ENCODE measurements at places on chromosomes 16 and 17. TPM values are rescaled to one million over a fixed set of nuclear protein-coding genes. Genes with fewer than 3 reads are reported as not detected.

RCVRN gene
- total RNA-seq: not detected

DNA sequence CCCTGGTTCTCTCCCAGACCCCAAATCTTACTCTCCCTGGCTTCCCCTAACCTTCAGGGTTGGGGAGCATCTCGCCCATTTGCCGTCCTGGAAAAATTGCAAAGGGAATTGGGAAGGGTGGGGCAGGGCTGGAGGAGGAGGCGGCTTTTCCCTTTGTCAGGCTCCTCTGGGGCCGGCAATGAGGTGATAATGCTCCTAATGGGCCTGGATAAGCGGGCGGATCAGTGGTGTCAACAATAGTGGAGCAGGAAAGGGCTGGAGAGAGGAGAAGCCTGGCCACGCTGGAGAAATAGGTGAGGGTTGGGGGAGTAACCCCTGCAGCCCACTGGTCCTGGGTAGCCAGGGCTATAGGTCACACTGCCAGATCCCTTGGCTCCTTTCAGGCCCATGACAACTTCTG lies 12.3 kb downstream of the SCN4A start:
- no peak for DNase-seq

- DNase-seq: no peak
Observed at GRCh38 chr17:861364-861763, 79.2 kb downstream of the MRM3 start.

GRCh38 chr17:7930841-7931631 lies 710 bp downstream of the TRAPPC1 start:
- no peak for DNase-seq

All from MG63 (cell line).